ENCODE measurements at places on chromosomes 6 and 20.

DNA sequence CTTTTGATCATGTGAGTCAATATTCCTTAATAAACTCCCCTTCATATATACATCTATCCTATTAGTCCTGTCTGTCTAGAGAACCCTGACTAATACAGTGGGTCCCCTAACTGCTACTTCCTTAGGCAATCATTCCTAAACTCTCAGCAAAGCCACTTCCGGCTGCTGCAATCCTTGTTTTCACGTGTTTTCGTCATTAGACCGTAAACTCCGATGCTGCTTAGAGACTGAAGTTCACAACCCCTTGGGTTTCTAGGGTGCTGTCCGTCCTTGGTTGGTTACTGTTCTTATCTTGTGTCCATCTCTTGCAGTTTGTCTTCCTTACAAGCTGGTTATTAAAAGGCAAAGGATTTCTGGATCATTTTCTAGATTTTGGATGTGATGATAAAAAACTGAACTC lies 106.4 kb downstream of the GMPR start:
- DNase-seq = no peak

GRCh38 chr6:20577173-20577688 lies 43.0 kb downstream of the CDKAL1 start:
- DNase-seq = no peak

DNA sequence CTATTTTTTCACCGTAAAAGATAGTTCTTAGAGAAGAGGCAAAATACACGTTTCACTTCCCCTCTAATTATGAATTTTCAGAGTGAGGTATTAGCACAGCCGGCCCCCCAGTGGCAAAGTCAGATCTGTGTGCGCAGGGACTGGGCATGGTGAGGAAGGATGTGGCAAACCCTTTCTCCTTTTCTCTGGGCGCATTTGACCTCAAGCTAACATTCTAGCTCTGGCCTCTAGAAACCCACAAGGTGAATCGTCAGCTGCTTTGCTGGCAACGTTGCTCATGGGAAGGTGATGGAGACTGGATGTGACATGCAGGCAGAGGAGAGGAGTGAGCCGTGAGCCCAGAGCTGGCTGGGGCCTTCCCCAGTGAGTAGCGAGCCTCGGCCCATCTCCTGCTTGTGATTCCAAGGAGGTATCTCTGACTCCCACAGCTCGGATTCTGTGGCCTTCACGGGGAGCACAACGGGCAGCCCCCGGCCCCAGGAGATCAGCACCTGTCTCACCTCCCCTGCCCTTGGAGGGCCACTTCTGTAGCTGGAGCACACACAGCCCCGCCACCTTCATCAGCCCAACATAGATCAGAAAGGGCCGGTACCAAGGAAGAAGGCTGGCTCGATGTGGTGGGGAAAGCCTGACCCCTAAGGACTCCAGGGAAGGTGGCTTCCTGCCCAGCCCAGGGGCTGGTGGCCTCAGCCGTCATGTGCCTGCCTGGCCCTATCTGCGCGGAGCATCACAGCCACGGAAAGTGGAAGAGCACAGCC lies 152.8 kb downstream of the TAF4 start:
- no peak for DNase-seq

DNA sequence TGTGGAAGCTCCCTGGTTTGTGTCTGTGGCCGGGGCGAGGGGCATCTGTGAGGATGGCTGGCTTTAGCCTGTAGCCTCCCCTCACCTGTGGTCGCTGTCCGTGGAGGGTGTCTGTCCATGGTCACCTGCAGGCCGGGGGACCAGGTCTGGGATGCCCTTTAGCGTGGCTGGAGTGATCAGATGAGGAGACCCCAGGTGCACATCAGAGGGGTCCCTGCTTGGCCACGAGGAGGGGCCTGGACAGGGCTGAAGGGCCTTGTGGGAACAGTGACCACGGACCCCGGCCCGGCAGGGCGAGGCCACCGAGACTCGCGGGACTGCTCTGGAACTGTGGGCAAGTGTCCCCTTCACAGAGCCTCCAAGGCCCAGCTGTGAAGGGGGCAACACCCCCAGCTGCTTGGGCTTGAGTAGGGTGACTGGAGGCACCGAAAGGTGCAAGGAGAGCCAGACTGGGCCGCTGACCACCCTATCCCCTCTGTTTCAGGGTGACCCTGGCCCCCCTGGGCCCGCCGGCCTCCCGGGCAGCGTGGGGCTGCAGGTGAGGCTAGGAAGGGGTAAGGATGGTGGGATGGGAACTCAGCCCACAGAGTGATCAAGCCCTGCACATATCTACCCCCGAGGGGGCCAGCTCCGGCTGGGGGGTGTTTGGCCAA lies 8.6 kb downstream of the COL9A3 start:
- DNase-seq = no peak

DNA sequence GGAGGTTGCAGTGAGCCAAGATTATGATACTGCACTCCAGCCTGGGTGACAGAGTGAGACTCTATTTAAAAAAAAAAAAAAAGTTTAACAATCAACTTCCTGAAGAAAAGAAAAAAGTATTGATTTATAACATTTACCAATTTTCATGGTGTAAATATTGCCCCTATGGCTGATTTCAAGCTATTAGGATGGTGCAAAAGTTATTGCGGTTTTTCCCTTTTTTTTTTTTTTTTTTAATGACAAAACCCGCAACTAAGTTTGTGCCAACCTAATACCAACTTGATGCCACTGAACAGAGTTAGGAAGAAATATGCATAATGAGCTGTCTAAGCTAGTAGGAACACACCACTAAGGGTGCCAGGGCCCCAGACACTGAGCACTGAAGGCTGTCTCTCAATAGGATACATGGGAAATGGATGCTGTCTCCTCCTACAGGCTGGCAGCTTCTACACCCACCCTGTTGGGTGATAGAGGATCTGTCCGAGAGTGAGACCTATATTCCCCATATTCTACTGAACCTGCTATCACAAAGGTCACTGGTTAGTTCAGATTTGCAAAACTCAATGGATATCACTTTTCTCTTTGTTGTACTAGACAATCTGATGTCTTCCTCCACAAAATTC lies 6.5 kb upstream of the PERP start:
- DNase-seq = no peak

Measured in NCI-H774 (cell line).